Spinal cord (tissue), 10 donors: ENCODE measurements at places on chromosomes 2 and 18. TPM values are rescaled to one million over a fixed set of nuclear protein-coding genes. Genes with fewer than 3 reads are reported as not detected.

- no peaks in the 10 kb centered on the region for H3K36me3 ChIP-seq
- no peak for DNase-seq
- no peaks in the 10 kb centered on the region for H3K27me3 ChIP-seq
- H3K4me3 ChIP-seq, result no peak overlapping the region
- H3K4me1 ChIP-seq, result peaks cover 6% of the 10 kb centered on the region
- H3K27ac ChIP-seq, result no peak overlapping the region
Observed at GRCh38 chr2:37833423-37833822, 91.7 kb upstream of the RMDN2 start.

GRCh38 chr2:200788121-200788718 is 23.5 kb upstream of the BZW1 start:
- no peaks in the 10 kb centered on the region for H3K36me3 ChIP-seq
- DNase-seq, result no peak
- no peak overlapping the region for H3K27ac ChIP-seq
- H3K4me1 ChIP-seq, result no peaks in the 10 kb centered on the region
- H3K27me3 ChIP-seq, result no peaks in the 10 kb centered on the region

SERPINB5 gene
- not detected for total RNA-seq

- no peaks in the 10 kb centered on the region for H3K27me3 ChIP-seq
- H3K4me3 ChIP-seq, result no peak overlapping the region
- no peak for DNase-seq
- H3K36me3 ChIP-seq, result peaks cover 6% of the 10 kb centered on the region
- peak overlapping the region; percentile 53 for H3K27ac ChIP-seq
- H3K4me1 ChIP-seq, result peaks cover 92% of the 10 kb centered on the region
Observed at GRCh38 chr2:239264492-239264837, 136.4 kb downstream of the HDAC4 start.

SERPINB4 gene
- total RNA-seq, result not detected

DCDC2C gene
- total RNA-seq, result 0.99 TPM

GRCh38 chr2:127917916-127918315 is 32.2 kb upstream of the AMMECR1L start:
- no peaks in the 10 kb centered on the region for H3K27me3 ChIP-seq
- H3K36me3 ChIP-seq, result no peaks in the 10 kb centered on the region
- no peak for DNase-seq
- no peak overlapping the region for H3K27ac ChIP-seq
- H3K4me3 ChIP-seq, result no peak overlapping the region

RNF125 gene
- 4.1 TPM for total RNA-seq

DNA sequence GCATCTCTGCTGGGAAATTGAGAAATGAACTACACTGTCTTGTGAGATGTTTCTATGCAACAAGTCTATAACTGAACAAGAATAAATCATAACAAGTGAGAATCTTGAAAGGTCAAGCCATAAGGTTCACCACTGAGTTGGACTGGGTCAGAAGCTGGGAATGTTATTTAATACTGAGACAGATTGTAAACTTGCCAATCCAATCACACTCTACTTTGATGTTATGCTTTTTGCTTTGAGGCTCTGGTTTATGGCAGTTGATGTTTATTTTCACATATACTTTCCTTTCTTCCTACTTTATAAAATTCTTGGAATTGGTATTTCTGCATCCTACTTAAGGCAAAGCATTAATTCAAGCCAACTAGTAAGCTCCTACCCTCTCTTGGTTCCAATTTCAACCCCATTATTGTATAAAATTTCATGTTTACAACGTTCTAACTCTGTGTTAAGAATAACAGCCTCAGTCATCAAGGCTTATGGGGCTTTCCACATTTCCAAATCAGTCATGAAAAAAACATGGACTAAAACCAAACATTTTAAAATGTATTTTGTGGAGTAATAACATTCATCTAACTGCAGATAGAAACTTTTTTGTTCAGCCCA is 533.4 kb downstream of the NYAP2 start:
- no peaks in the 10 kb centered on the region for H3K4me1 ChIP-seq
- H3K36me3 ChIP-seq, result no peaks in the 10 kb centered on the region
- no peak for DNase-seq
- no peak overlapping the region for H3K27ac ChIP-seq
- H3K27me3 ChIP-seq, result no peaks in the 10 kb centered on the region

DSC1 gene
- 0.28 TPM for total RNA-seq

FTCDNL1 gene
- total RNA-seq, result 4.2 TPM

DNA sequence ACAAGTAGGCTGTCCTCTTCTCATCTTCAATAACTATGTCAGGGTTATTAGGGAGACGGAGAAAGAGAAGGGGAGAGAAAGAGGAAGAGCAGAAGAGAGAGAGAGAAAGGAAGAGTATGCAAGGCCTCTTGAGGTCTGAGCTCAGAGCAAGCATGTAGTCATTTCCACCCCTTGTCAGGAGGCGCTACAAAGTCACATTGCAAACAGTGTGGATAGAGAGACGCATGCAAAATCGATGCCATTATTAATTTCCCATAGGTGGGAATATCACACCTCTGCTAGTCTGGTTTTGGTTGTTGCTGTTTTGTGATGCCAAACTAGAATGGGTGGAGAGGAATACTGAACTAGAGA is 24.2 kb upstream of the SERPINE2 start:
- H3K4me3 ChIP-seq, result no peak overlapping the region
- peaks cover 2% of the 10 kb centered on the region for H3K4me1 ChIP-seq
- no peak for DNase-seq
- H3K27me3 ChIP-seq, result no peaks in the 10 kb centered on the region
- H3K36me3 ChIP-seq, result no peaks in the 10 kb centered on the region

DNA sequence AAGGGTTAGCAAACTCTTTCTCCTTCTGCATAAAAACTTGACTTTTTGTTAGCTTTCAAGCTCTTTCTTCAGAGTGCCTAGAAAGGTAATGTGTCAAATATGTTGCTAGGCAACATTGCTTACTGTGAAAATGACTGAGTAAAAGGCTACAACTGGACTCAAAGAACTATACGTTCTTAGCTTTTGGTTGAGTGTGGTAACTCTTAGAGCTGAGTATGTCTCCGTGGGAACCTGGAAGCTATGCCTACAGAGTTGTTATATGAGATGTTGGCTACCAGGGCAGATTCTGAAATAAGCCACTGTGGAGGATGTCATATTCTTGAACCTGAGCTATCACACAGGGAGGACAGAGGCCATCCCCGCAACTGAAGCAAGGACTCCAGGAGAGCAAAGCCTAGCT is 105.5 kb downstream of the ARL6IP6 start:
- H3K4me1 ChIP-seq, result no peaks in the 10 kb centered on the region
- no peak overlapping the region for H3K27ac ChIP-seq
- H3K27me3 ChIP-seq, result no peaks in the 10 kb centered on the region

DNA sequence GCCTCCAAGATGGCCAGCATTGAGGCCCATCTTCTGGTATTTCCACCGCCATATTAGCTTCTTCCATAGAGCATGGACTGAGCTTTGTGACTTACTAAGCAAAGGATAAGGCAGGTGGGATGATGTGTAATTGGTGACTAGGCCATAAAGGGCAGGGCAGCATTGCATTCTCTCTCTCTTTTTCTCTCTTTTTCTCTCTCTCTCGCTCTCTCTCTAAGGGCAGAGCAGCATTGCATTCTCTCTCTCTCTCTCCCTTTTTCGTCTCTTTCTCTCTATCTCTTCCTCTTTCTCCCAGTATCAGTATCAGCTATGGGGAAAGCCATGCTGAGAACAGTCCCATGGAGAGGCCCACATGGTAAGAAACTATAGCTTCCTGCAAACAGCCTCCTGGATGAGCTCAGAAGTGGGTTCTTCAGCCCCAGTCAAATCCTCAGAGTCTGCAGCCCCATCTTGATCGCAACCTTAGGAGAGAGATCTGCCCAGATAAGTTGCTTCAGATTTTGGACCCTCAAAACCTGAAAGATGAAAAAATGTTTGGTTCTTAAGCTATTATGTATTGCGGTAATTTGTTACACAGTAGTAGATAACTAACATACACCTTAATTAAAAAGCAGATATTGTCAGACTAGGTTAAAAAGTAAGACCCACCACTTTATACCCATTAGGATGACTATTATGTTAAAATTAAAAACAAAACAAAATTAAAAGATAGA is 39.1 kb upstream of the MYCN start:
- H3K36me3 ChIP-seq, result no peaks in the 10 kb centered on the region
- H3K4me1 ChIP-seq, result no peaks in the 10 kb centered on the region
- H3K27ac ChIP-seq, result no peak overlapping the region
- no peaks in the 10 kb centered on the region for H3K27me3 ChIP-seq

- H3K4me1 ChIP-seq, result no peaks in the 10 kb centered on the region
- no peak for DNase-seq
- H3K4me3 ChIP-seq, result no peak overlapping the region
- H3K27ac ChIP-seq, result no peak overlapping the region
- H3K27me3 ChIP-seq, result no peaks in the 10 kb centered on the region
Observed at GRCh38 chr2:196214156-196214555, 42.8 kb upstream of the STK17B start.

- DNase-seq, result no peak
- no peak overlapping the region for H3K27ac ChIP-seq
- H3K4me3 ChIP-seq, result no peak overlapping the region
- no peaks in the 10 kb centered on the region for H3K4me1 ChIP-seq
- H3K36me3 ChIP-seq, result no peaks in the 10 kb centered on the region
Observed at GRCh38 chr2:45450634-45451033, 160.4 kb downstream of the SRBD1 start.

DNA sequence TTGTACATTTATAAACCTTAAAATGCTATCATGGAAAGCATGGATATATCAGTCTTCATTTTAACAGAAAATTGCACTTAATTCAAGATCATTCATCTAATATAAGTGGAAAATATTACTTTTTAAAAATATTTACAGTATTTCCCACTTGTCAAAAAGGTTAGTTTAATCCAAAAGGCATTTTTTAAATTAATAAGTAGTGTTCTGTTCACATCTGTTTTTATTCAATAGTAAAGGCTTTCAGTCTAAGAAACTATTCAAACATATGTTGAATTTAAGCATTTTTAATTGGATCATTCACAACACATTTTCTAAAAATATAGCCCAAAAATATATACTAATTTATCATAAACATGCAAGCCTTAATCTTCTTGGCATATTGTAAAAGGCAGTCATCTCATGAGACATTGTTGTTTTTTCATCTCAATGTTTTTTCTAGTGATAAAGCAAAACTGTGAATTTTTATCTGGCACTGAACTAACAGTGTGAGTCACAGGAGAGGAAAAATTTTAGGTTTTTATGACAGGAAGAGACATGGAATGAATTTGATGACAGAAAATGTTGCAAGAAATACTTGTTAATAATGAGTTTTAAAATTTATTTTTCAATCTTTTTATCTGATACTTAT is 1642.5 kb upstream of the TMEFF2 start:
- no peak overlapping the region for H3K4me3 ChIP-seq
- no peaks in the 10 kb centered on the region for H3K36me3 ChIP-seq
- no peak for DNase-seq
- H3K27ac ChIP-seq, result no peak overlapping the region

- H3K4me3 ChIP-seq, result no peak overlapping the region
- peaks cover 4% of the 10 kb centered on the region for H3K4me1 ChIP-seq
- no peaks in the 10 kb centered on the region for H3K27me3 ChIP-seq
- H3K27ac ChIP-seq, result no peak overlapping the region
- no peaks in the 10 kb centered on the region for H3K36me3 ChIP-seq
Observed at GRCh38 chr2:28428486-28428885, 35.8 kb downstream of the FOSL2 start.

- no peak overlapping the region for H3K4me3 ChIP-seq
- no peaks in the 10 kb centered on the region for H3K27me3 ChIP-seq
- no peaks in the 10 kb centered on the region for H3K4me1 ChIP-seq
- no peaks in the 10 kb centered on the region for H3K36me3 ChIP-seq
Observed at GRCh38 chr2:225002039-225002655, 40.1 kb downstream of the DOCK10 start.

DNA sequence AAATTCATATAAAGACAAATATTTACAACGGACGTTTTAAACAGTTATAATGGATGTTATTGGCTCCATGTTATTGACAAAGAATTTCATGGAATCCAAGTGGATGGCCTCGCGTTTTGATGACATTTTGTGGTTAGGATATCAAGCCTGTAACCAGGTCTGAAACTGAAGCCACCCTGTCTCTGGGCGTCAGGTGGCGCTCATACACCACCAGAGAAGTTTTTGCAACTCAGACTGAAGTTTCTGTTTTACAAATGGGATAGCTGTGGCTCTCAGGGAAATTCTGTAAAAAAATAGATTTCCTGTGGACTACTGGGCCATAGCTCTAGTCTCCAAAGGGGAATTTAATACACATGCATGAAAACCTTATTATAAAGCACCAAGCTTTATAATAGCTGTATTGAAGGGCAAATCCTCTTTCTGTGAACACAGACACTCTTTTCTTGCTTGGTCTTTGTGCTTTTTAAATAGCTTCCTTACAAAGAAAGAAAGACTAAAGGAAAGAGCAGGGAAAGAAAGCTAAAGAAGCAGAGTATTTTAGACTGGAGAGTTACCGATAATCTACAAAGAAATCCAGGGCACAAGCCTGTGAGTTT is 86.7 kb downstream of the C18orf54 start:
- no peaks in the 10 kb centered on the region for H3K27me3 ChIP-seq
- no peak overlapping the region for H3K4me3 ChIP-seq
- H3K36me3 ChIP-seq, result no peaks in the 10 kb centered on the region
- DNase-seq, result peak; percentile 59

GRCh38 chr18:36187193-36187825 is at the start of gene MOCOS:
MOCOS (plus strand) TSS chr18:36187497; CDS start chr18:36187540, 43 bp downstream.
- peaks cover 42% of the 10 kb centered on the region for H3K27me3 ChIP-seq
- H3K4me3 ChIP-seq, result peak within 1 kb of the TSS; percentile 71
- no peak within 1 kb of the TSS for H3K27ac ChIP-seq
- DNase-seq, result peak; percentile 13
- peaks cover 20% of the 10 kb centered on the region for H3K4me1 ChIP-seq
- H3K36me3 ChIP-seq, result no peaks in the 10 kb centered on the region

- H3K4me3 ChIP-seq, result no peak overlapping the region
- peaks cover 50% of the 10 kb centered on the region for H3K4me1 ChIP-seq
- H3K36me3 ChIP-seq, result peaks cover 27% of the 10 kb centered on the region
- no peak for DNase-seq
- peak overlapping the region; percentile 57 for H3K27ac ChIP-seq
- H3K27me3 ChIP-seq, result no peaks in the 10 kb centered on the region
Observed at GRCh38 chr2:240565333-240566202, 2.7 kb upstream of the RNPEPL1 start.

DNA sequence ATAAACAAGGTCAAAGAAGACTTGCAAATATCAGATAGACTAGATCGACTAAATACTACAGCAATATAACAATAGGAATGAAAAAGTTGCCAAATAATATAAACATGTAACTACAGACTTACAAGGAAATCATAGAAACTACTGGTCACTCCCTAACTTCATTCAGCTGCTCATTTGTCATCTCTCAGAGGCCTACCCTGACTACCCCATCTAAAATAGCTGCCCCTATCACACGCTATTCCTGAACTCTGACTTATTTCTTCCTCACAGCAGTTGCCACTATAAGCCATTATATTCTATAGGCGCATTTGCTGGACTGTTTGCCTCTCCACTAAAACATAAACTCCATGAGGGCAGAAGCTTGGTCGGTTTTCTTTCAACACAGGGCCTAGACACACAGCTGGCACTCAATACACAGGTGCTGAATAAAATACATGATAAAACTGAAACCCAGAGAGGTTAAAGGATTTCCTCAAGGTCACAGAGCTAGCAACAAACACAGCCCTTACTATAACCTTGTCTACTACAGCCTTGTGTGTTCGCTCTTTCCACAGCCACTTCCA is 1.8 kb downstream of the STRN start:
- H3K36me3 ChIP-seq, result peaks cover 2% of the 10 kb centered on the region
- H3K4me3 ChIP-seq, result no peak overlapping the region
- H3K27ac ChIP-seq, result no peak overlapping the region
- H3K4me1 ChIP-seq, result peaks cover 3% of the 10 kb centered on the region
- DNase-seq, result no peak

- no peaks in the 10 kb centered on the region for H3K27me3 ChIP-seq
- H3K4me3 ChIP-seq, result no peak overlapping the region
Observed at GRCh38 chr2:1132328-1132969, 181.8 kb downstream of the SNTG2 start.

CREG2 gene
- 48.5 TPM for total RNA-seq
